ENCODE measurements at places on chromosomes 5 and 9. TPM values are rescaled to one million over a fixed set of nuclear protein-coding genes. Genes with fewer than 3 reads are reported as not detected.
A peak's percentile ranks its signal among the peaks of the same experiment; 100 is the strongest.

DNA sequence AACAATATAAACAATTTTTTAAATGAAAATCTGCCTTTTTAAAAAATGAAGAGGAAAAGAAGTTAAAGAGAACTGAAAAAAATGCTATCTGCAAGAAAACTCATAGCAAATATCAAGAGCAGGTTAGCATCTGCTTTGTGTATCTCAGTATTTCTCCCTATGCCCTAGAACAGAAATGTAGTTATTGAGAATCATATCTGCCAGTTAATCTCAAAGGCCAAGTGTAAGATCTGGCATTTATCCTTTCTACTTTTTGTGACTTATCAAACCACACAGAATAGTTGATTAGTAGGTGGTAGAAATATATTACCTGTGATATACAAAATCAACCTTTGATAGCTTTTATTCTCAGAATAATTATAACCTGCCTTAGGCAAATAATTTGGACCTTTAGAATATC, 1699.8 kb downstream of the EFNA5 start:
- no peak for DNase-seq

GRCh38 chr5:163877865-163878264, 372.4 kb downstream of the MAT2B start:
- DNase-seq, result no peak

- DNase-seq, result peak; percentile 11
Measured at GRCh38 chr9:76135902-76136301, 245.4 kb downstream of the PCSK5 start.

DNA sequence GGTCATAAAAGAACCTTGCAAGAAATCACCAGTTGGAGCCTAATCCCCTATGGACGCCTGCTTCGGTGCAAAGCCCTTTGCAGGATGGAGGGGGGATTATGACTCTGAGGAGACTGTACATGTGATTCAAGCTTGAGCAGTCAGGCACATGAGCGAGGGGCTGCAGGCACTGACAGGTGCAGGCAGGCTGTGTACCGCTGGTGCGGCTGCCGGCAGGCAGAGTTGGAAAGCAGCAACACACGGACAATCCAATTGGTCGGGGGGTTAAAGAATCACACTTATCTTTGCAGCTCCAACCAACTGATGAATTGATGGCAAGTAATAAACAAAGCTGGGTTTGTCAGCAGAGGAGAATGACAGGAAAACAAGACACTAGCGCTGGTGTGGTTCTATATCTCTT, 5.7 kb downstream of the WHRN start:
- no peak for DNase-seq

DNA sequence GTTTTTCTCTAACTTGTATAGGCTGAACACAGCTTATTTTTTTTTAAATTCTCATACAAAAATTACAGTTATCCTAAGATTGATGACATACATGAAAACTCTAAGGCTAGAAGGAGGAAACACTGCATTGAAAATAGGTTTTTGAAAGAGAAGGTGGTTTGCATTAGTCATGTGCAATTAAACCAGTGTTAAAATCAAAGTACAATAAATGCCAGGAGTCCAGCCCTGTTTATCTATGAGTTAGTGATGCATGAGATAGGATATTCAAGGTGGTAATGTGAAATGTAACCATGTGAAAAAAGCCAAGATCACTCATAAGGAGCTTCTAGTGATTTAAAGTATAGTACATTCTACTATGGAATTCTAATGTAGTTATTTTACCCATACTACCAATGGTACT, 444.9 kb upstream of the CYLC2 start:
- no peak for DNase-seq

OLFM1 gene
- 36.0 TPM for total RNA-seq

CA9 gene
- not detected for total RNA-seq
